ENCODE measurements at places on chromosomes 13 and 19.

DNA sequence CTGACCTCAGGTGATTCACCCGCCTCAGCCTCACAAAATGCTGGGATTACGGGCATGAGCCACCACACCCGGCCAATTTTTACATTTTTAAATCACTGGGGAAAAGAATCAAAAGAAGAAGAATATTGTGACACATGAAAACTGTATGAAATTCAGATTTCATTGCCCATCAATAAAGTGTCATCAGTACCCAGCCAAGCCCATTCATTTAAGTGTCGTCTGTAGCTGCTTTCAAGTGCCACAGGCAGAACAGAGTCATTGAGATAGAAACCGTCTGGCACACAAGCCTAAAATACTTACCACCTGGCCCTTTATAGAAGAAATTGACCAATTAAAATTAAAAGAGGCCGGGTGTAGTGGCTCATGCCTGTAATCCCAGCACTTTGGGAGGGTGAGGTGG is 15.3 kb downstream of the COLGALT1 start:
- H3K4me3 ChIP-seq = no peak overlapping the region
- peaks cover 11% of the 10 kb centered on the region for H3K36me3 ChIP-seq
- no peaks in the 10 kb centered on the region for H3K4me1 ChIP-seq
- H3K27me3 ChIP-seq = no peaks in the 10 kb centered on the region
- no peak overlapping the region for H3K27ac ChIP-seq
- no peak for DNase-seq

- H3K36me3 ChIP-seq = no peaks in the 10 kb centered on the region
- peaks cover 25% of the 10 kb centered on the region for H3K4me1 ChIP-seq
- DNase-seq = no peak
- H3K27ac ChIP-seq = no peak overlapping the region
- no peaks in the 10 kb centered on the region for H3K27me3 ChIP-seq
- no peak overlapping the region for H3K4me3 ChIP-seq
Observed at GRCh38 chr19:13831537-13832467, 36.6 kb downstream of the ZSWIM4 start.

GRCh38 chr19:51637362-51637978 is 7.3 kb upstream of the SIGLEC5 start:
- no peak for DNase-seq
- H3K4me1 ChIP-seq = no peaks in the 10 kb centered on the region
- no peaks in the 10 kb centered on the region for H3K36me3 ChIP-seq
- H3K27me3 ChIP-seq = no peaks in the 10 kb centered on the region

- H3K4me3 ChIP-seq = no peak overlapping the region
- no peaks in the 10 kb centered on the region for H3K27me3 ChIP-seq
- no peak overlapping the region for H3K27ac ChIP-seq
- H3K4me1 ChIP-seq = no peaks in the 10 kb centered on the region
- H3K36me3 ChIP-seq = peaks cover 13% of the 10 kb centered on the region
Observed at GRCh38 chr13:95067303-95067702, 233.9 kb downstream of the ABCC4 start.

DNA sequence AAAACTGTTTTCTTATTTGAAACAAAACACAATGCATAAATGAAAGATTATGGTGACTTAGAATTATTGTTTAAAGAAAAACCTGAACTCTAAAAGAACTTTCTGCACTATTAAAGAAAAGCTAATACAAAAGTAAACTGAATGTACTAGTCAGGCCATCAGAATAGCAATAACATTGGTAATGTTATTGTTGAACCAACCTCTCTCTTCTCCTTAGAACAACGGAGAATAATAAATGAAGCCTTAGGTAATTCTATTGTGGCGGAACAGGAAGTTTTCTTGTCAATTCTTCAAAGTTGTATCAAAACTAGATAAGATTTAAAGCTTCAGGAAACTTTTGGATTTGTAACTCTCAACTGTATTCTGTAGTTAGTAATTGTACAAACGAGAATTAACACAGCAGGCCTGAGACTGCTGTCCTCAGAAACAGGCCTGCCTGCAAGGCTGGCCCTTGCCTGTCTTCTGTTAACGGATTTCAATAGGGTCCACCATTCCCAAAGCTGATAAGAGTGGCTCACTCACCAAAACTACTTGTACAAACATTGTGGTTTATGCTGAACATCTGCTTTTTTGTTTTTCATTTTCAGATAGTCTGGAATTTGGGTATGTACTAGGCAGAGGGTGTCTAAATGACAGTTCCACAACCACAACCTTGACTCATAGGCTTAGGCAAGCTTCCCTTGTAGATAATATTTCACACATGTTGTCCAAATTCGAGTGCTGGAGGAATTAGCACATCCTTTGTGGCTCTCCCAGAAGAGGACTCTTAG is 825.8 kb downstream of the GPC5 start:
- no peak overlapping the region for H3K4me3 ChIP-seq
- no peak overlapping the region for H3K27ac ChIP-seq
- H3K27me3 ChIP-seq = no peaks in the 10 kb centered on the region
- no peak for DNase-seq
- H3K4me1 ChIP-seq = no peaks in the 10 kb centered on the region

- peak overlapping the region; percentile 87 for H3K4me3 ChIP-seq
- DNase-seq = no peak
- peaks cover 42% of the 10 kb centered on the region for H3K4me1 ChIP-seq
- peaks cover 28% of the 10 kb centered on the region for H3K36me3 ChIP-seq
- no peaks in the 10 kb centered on the region for H3K27me3 ChIP-seq
Observed at GRCh38 chr19:14416817-14417231, 2.3 kb downstream of the DDX39A start.

DNA sequence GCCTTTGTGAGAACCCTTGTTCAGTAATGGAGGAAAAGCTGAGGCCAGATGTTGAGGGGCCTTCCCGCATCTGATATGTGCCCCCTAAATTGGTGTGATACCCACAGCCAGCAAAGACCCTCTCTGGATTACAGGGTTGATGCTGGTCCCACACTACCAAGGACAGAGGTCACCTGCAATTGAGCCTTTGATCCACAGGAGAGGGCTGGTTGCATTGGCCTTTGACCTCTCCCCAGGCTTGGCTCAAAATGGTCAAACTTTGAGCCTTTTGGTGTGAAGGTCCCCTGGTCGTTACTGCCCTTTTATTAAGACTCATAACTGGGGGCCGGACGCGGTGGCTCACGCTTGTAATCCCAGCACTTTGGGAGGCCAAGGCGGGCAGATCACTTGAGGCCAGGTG is 8.4 kb upstream of the MRPL4 start:
- no peak overlapping the region for H3K4me3 ChIP-seq
- DNase-seq = no peak
- no peaks in the 10 kb centered on the region for H3K4me1 ChIP-seq
- H3K36me3 ChIP-seq = no peaks in the 10 kb centered on the region

GRCh38 chr13:85497652-85498051 is 301.6 kb downstream of the SLITRK6 start:
- no peak for DNase-seq
- H3K27me3 ChIP-seq = no peaks in the 10 kb centered on the region
- H3K4me1 ChIP-seq = no peaks in the 10 kb centered on the region
- H3K27ac ChIP-seq = no peak overlapping the region
- H3K36me3 ChIP-seq = no peaks in the 10 kb centered on the region

GRCh38 chr13:72514146-72514545 is 213.3 kb downstream of the MZT1 start:
- H3K27ac ChIP-seq = no peak overlapping the region
- H3K4me3 ChIP-seq = no peak overlapping the region
- no peaks in the 10 kb centered on the region for H3K27me3 ChIP-seq
- H3K36me3 ChIP-seq = no peaks in the 10 kb centered on the region
- no peaks in the 10 kb centered on the region for H3K4me1 ChIP-seq
- no peak for DNase-seq

GRCh38 chr13:113013878-113014751 is 45.1 kb downstream of the MCF2L start:
- H3K4me1 ChIP-seq = no peaks in the 10 kb centered on the region
- H3K36me3 ChIP-seq = no peaks in the 10 kb centered on the region
- H3K4me3 ChIP-seq = no peak overlapping the region

- H3K27me3 ChIP-seq = no peaks in the 10 kb centered on the region
- H3K36me3 ChIP-seq = no peaks in the 10 kb centered on the region
- no peak overlapping the region for H3K27ac ChIP-seq
- H3K4me3 ChIP-seq = no peak overlapping the region
- no peak for DNase-seq
- H3K4me1 ChIP-seq = no peaks in the 10 kb centered on the region
Observed at GRCh38 chr13:92164822-92165221, 766.4 kb downstream of the GPC5 start.

DNA sequence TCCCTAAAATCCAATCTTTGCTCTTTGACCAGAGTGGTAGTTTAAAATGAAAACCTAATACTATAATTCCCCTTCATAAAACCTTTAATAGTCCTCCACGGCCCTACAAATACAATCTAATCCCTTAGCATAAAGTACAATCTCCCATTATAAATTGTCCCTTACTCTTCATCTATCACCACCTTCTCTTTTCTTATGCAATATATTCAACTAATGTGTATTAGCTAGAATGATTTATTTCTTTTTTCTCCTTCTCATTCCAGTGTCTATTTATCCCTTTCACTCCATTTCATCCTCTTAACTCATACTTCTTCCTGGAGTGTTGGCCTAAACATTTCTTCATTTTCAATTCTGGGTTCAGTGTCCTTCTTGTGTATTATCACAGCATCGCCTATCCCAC is 872.1 kb upstream of the PCDH20 start:
- no peaks in the 10 kb centered on the region for H3K27me3 ChIP-seq
- H3K27ac ChIP-seq = no peak overlapping the region
- no peaks in the 10 kb centered on the region for H3K4me1 ChIP-seq
- DNase-seq = no peak
- H3K4me3 ChIP-seq = no peak overlapping the region

GRCh38 chr19:28103921-28104320 is 1109.0 kb downstream of the UQCRFS1 start:
- H3K27ac ChIP-seq = no peak overlapping the region
- H3K36me3 ChIP-seq = no peaks in the 10 kb centered on the region
- no peak for DNase-seq
- no peaks in the 10 kb centered on the region for H3K27me3 ChIP-seq
- no peaks in the 10 kb centered on the region for H3K4me1 ChIP-seq

- no peaks in the 10 kb centered on the region for H3K36me3 ChIP-seq
- no peaks in the 10 kb centered on the region for H3K27me3 ChIP-seq
- H3K4me1 ChIP-seq = no peaks in the 10 kb centered on the region
- no peak overlapping the region for H3K4me3 ChIP-seq
- no peak overlapping the region for H3K27ac ChIP-seq
Observed at GRCh38 chr13:90933097-90933826, 414.2 kb upstream of the MIR17HG start.

GRCh38 chr13:75869981-75870380 is 233.9 kb downstream of the LMO7 start:
- peak overlapping the region; percentile 50 for H3K4me3 ChIP-seq
- no peaks in the 10 kb centered on the region for H3K27me3 ChIP-seq
- peaks cover 13% of the 10 kb centered on the region for H3K4me1 ChIP-seq
- H3K27ac ChIP-seq = peak overlapping the region; percentile 52

DNA sequence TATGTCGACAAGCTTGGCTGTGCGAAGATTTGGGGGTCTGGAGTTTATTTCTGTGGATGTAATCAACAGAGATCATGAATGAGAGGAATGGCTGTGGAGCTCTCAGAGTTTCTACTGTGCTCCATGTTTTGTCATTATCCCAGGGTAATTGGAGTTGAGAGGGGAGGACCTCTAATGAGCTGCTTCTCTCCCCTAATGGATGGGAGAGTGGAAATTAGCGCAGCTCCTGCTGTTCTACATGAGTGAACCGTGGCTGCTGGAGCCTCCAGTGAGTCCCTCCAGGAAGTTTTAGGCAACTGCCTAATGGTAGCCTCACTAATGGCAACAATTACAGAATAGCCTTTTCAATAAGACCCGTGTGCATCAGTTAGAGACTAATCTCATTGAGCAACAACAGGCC is 31.3 kb upstream of the FGF9 start:
- DNase-seq = no peak
- H3K36me3 ChIP-seq = no peaks in the 10 kb centered on the region
- no peaks in the 10 kb centered on the region for H3K27me3 ChIP-seq
- H3K27ac ChIP-seq = no peak overlapping the region

- H3K4me1 ChIP-seq = peaks cover 53% of the 10 kb centered on the region
- DNase-seq = no peak
- H3K36me3 ChIP-seq = no peaks in the 10 kb centered on the region
- no peak overlapping the region for H3K4me3 ChIP-seq
Observed at GRCh38 chr19:1262623-1263123, 6.5 kb upstream of the CIRBP start.

DNA sequence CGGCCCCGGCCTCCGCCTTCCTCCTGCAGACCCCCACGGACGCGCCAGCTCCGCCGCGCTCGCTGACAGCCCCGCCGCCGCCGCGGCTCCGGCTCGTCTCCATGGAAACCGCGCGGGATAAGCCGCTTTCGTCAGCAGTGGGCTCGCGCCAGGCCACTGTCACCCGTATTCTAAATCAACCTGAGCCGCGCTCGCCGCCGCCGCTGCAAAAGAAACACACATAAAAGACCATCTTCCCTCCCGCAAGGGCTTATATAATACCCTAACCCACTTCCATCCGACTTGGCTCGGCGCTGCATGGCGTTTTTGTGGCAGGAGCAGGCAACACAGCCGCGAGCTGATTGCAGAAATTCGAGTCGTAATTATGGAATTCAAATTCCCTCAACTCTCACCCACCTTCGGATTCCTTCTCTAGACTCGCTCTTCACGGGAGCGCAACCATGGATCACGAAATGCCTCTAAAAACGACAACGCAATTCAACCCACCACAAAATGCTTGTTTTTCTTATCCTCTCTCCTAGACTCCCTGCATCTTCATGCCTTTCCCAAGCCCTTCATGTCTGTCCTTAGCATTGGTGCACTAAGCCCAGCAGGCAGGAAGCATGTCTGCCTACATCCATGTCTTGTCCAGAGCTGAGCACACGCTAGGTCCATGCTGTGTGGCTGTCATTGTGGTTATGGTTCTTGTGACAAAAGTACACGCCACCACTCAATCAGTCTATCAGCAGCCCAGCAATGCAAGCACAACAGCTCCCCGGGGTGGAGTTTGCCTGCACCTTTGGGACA is at the start of gene AMER2:
TSS of gene AMER2 (minus strand) at position 772 of the 786 bp plus-strand sequence. CDS start at position 103, 669 bp downstream.
- no peak within 1 kb of the TSS for H3K4me3 ChIP-seq
- peaks cover 12% of the 10 kb centered on the region for H3K27me3 ChIP-seq
- DNase-seq = no peak
- no peaks in the 10 kb centered on the region for H3K36me3 ChIP-seq
- no peaks in the 10 kb centered on the region for H3K4me1 ChIP-seq

- H3K4me3 ChIP-seq = no peak overlapping the region
- no peaks in the 10 kb centered on the region for H3K27me3 ChIP-seq
Observed at GRCh38 chr13:32501064-32501463, 37.5 kb downstream of the N4BP2L2 start.

- no peak overlapping the region for H3K27ac ChIP-seq
- no peaks in the 10 kb centered on the region for H3K36me3 ChIP-seq
- DNase-seq = no peak
- H3K4me3 ChIP-seq = no peak overlapping the region
Observed at GRCh38 chr19:13623716-13624710, 117.7 kb upstream of the CACNA1A start.

DNA sequence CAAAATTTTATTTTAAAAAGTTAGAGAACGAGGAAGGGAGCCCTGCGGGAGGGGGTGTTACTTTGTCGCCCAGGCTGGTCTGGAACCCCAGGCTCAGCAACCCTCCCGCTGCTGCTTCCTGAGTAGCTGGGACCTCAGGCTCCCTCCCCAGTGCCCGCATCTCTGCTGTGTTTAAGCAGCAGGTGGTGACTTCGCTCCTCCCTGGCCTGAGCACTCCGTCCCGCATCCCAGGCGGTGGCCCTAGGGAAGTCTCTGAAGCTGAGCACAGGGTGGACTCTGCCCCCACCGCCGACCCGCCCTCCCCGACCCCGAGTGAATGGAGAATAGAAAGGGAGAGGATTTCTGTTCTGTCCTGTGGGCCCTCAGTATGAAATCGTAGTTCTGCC is 30.5 kb downstream of the ZNF701 start:
- H3K27ac ChIP-seq = peak overlapping the region; percentile 81
- H3K4me3 ChIP-seq = peak overlapping the region; percentile 89
- H3K4me1 ChIP-seq = peaks cover 12% of the 10 kb centered on the region
- no peaks in the 10 kb centered on the region for H3K27me3 ChIP-seq
- no peaks in the 10 kb centered on the region for H3K36me3 ChIP-seq

All from naive thymus-derived CD4-positive, alpha-beta T cell (primary cell).